Fibroblast of upper back skin (primary cell): ENCODE measurements at places on chromosomes 5 and 9.

- DNase-seq: no peak
Observed at GRCh38 chr5:99674101-99674500, 745.3 kb upstream of the CHD1 start.

- DNase-seq: peak; percentile 63
Observed at GRCh38 chr5:15387931-15388524, 112.0 kb upstream of the FBXL7 start.

- DNase-seq: no peak
Observed at GRCh38 chr9:136020206-136020605, 59.0 kb upstream of the UBAC1 start.

DNA sequence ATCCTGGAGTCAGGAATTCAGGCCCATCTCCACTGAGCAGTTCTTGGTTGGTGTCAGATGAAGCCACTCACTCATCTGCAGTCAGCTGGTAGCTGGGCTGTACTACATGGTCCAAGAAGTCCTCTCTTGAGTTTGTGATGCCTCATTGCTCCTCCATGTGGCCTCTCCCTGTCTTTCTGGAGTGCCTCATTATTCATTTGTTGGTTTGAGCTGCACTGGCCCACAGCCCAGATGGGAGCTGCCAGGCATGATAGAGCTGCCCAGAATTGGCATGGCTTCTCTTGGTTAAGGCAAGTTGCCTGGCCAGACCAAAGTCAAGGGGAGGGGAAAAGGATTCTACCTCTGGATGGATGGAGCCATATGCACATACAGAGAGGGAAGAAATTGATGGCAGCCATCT, 8.0 kb downstream of the PTCD2 start:
- DNase-seq: peak; percentile 20

DNA sequence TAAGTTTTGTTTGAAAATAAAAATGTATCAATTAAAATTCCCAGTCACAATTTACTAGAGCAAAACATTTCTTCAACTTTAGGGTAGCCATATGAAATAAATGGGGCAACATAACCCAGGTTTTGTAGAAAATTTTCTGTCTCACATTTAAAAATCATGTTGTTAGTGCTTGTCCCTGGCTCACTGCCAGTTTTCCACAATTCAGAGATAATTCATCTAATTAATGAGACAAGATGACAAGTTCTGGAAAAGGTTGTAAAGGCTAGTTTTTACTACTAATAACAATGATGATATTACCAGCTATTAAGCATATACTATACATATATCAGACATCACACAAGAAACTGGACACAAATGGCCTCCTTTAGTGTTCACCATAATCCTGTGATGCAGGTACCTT, 45.9 kb downstream of the MEGF9 start:
- no peak for DNase-seq

DNA sequence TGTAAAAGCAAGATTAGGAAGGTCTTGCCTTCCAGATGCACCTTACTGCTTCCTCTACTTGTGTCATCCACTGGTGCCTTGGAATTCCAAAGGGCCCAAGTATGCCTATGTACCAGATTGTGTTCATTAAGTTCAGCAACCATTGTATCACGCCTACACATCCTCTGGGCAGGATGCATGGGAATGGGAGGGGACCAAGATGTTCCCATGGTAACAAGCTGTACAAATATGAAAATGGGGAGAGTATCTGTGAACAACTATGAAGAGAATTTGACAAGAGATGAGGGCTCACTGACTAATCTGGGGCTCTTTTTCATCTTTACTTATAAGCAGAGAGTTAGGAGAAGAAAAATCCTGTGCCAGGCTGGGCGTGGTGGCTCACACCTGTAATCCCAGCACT, 137.8 kb upstream of the MAP1B start:
- no peak for DNase-seq

DNA sequence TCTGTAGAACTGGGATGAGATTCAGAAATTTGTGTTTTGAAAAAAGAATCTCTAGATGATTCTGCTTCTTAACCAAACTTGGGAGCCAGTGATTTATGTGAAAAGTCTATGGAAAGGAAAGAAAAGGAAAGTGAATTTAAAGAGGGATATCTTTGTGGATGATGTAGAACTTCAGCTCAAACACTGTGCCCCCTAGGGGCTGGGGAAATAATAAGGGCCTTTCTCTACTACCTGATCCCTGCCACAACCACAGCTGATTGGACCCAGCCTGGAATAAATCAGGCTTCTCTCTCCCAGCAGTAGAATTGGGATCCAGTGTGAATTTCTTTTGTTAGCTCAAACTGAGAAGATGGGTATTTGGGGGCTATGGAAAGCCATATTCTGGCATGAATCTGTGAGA, 155.0 kb downstream of the PRELID2 start:
- no peak for DNase-seq

- no peak for DNase-seq
Observed at GRCh38 chr5:7653046-7653445, 197.9 kb downstream of the CFAP90 start.

DNA sequence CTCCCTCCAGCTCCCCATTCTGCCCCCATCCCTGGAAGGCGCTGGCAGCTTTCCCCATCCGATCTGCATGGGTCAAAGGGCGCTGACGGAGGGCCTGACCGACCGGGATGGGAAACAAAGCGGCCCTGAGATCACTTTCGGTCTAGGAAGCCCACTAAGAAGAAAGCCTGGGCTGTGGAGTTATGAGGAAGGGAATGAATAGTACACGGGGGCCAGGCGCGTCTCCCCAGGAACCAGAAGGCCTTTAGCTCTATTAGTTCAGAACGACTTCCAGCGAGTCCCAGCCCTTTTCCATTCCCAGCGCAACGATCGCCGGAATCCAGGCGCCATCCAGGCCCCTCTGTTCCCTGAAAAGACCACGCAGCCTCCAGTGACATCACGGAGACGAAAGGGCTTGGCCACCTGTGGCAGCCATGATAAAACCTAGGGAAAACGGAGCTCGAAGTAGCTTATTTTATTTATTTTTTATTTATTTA, 70.1 kb upstream of the CCDC180 start:
- no peak for DNase-seq

GRCh38 chr5:67549296-67549618, 352.7 kb upstream of the CD180 start:
- no peak for DNase-seq
